Prostate gland (tissue), 2 donors: ENCODE measurements at places on chromosomes 6 and 20. TPM values are rescaled to one million over a fixed set of nuclear protein-coding genes. Genes with fewer than 3 reads are reported as not detected.

Gene HLA-DRB1
- total RNA-seq, result 14.7 TPM

Gene GABRR1
- not detected for total RNA-seq

Gene METTL24
- total RNA-seq, result 3.0 TPM

Gene NMBR
- not detected for total RNA-seq

DNA sequence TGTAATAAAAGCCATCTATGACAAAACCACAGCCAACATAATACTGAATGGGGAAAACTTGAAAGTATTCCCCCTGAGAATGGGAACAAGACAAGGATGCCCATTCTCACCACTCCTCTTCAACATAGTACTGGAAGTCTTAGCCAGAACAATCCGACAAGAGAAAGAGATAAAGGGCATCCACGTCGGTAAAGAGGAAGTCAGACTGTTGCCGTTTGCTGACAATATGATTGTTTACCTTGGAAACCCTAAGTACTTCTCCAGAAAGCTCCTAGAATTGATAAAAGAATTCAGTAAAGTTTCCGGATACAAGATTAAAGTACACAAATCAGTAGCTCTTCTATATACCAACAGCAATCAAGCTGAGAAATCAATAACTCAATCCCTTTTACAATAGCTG lies 14.0 kb upstream of the RUNX2 start:
- no peak for DNase-seq

- DNase-seq, result no peak
These were observed 91.8 kb downstream of the PLEKHG1 start for GRCh38 chr6:150691463-150691862.

DNA sequence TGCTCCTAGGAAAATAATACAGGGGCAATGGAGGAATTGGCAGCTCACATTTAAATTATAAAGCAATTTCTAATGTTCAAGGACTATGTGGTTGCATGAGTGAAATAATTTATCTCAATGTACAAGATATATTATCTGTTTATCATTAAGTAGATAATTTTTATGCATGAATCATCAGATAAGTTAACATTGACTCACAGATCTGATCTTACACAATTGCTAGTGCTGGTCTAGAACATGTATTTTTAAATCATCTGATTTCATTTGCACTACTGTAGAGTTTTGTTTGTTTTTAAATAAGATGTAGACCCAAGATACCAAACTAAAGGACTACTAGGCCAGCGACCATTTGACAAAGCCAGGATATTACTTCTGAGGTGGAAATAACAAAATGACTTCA lies 199.2 kb downstream of the BMP2 start:
- no peak for DNase-seq

GRCh38 chr6:37819802-37820717 lies 533 bp downstream of the ZFAND3 start:
- peak; percentile 47 for DNase-seq

DNA sequence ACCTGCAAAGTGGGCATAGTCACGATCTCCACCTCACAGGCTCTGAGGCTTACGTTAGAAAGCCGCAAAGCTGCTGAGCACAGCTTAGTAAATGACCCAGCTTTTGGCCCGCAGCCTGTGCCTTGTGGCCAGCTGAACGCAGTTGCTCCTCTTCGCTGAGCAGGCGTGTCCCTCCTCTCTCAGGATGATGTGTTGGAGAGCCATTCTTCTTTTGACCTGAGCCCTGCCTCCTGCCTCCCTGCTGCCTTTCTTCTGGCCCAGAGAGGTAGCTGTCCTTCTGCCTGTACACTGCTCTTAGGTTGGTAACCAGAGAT lies 47.6 kb upstream of the MYL9 start:
- DNase-seq, result peak; percentile 46

- DNase-seq, result no peak
These were observed 2.7 kb downstream of the GUCA1A start for GRCh38 chr6:42175860-42176259.

- no peak for DNase-seq
These were observed 10.5 kb downstream of the SNAI1 start for GRCh38 chr20:49993301-49993751.

DNA sequence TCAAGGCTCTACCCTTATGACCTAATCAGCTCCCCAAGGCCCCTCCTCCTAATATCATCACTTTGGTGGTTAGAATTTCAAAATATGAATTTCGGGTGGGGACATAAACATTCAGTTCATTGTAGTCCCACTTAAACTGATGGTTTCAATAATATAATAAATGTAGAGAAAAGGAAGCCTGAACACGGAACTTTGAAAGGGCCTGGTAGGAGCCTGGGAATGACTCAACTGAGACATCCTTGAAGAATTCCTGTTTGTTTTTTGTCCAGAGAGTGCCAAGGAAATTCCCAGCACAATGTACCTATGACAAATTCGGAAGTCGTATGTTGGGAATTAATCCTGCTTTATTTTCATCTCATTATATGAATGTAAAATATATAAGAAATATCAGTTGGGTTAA lies 457.9 kb downstream of the PLCB1 start:
- DNase-seq, result no peak
